ENCODE measurements at places on chromosomes 3 and 15.

DNA sequence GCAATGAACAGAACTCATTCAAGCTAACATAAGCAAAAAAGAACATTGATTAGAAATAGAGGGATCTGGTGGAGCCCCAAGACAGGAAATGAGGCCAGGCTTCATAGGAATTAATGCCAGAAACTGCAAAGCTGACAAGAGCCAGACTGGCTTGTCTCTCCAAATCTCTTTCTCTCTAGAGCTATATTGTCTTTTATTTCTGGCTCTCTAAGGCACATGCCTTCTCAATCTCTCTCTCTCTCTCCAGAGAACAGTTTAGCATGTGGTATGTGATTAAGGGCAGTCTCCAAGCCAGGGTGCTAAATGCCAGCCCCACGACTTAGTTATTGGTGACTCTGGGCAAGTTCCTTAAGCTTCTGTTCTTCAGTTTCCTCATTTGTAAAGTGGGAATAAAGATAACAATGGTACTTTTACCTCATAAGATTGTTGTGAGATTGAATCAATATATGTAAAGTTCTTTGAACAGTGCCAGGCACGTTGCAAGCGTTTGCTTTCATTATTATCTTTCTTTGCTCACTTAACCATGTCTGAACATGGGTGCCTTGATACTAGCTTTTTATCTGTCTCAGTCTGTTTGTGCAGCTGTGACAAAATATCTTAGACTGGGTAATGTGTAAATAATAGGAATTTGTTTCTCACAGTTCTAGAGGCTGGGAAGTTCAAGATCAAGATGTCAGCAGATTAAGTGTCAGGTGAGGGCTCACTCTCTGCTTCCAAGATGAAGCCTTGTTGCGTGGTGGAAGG, 123.2 kb downstream of the BDH1 start:
- no peak for DNase-seq

DNA sequence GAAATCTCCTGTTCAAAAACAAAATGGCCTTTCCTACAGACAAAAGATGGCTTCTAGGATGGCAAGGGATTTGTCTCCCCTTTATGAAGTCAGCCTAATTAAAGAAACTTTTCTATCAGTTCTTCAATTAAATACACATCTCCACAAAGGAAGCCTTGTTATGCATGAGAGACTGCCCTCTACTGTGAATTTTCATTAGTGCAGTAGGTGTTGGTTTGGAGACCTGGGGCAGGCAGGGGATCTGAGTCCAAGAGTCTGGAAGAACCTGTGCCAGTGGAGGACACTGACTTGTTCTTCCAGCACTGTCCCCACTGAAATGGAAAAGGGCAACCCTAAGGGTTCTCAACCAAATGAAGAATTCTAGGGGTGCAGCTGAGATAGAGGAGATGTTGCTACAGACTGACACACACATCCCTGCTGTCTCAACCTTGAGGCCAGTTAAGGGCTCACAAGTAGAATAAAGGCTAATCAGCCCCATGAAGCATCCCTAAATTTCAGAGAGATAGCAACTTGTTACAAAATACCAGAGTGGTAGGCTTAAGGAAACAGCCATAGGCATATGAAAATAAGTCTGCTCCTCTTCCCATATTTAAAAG, 174.0 kb upstream of the PRICKLE2 start:
- DNase-seq = no peak

- no peak for DNase-seq
Observed at GRCh38 chr3:72258361-72259141, 473.6 kb upstream of the PROK2 start.

DNA sequence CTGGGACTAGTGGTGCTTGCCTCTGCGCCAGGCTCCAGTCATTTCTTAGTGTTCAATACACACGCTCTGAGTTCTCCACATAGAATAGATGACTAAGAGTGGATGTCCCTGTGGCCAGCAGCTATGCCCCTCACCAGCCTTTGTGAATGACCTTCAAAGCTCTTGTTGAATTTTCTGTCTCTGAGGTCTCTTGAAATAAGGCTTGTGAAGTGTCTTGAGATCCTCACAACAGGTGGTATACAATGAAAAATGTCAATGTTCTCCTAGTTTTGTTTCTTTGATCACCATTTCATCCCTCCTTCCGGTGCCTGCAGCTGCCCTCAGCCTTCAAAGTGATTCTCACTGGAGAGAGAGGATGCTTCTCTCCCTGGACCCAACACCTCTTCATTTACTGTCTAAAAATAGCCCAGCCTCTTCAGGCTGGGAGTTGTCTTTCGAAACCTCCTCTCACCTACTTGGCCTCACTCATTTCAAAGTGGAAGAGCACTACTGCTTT, 5.4 kb downstream of the MAPKBP1 start:
- DNase-seq = no peak

DNA sequence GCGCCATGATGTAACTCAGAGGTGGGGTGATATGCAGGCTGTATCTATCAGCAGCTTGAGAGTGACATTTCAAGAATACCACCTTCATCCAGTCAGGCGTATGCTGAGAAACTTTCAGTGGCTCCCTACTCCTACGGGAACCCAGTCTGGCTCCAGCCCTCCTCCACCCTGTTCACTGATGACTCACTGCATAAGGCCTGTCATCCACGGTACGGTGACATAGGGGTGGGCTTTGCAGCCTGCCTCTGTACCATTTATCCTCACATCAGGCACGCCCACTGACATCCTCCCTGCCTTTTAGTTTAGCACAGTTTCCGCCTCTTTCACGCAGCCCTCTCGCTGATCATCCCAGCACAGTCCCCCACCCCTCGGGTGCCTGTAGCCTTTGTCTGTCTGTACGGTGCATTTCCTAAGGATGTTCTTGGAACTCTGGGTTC, 11.7 kb downstream of the PXYLP1 start:
- peak; percentile 28 for DNase-seq

GRCh38 chr3:171427771-171428320, 32.4 kb downstream of the TNIK start:
- DNase-seq = no peak

GRCh38 chr3:72442759-72443158, 405.5 kb downstream of the SHQ1 start:
- no peak for DNase-seq

GRCh38 chr3:179133575-179133974, 14.6 kb upstream of the PIK3CA start:
- DNase-seq = no peak

- DNase-seq = no peak
Observed at GRCh38 chr3:64806668-64807605, 119.1 kb upstream of the ADAMTS9 start.

- no peak for DNase-seq
Observed at GRCh38 chr3:26621906-26622620, 509 bp upstream of the LRRC3B start.

DNA sequence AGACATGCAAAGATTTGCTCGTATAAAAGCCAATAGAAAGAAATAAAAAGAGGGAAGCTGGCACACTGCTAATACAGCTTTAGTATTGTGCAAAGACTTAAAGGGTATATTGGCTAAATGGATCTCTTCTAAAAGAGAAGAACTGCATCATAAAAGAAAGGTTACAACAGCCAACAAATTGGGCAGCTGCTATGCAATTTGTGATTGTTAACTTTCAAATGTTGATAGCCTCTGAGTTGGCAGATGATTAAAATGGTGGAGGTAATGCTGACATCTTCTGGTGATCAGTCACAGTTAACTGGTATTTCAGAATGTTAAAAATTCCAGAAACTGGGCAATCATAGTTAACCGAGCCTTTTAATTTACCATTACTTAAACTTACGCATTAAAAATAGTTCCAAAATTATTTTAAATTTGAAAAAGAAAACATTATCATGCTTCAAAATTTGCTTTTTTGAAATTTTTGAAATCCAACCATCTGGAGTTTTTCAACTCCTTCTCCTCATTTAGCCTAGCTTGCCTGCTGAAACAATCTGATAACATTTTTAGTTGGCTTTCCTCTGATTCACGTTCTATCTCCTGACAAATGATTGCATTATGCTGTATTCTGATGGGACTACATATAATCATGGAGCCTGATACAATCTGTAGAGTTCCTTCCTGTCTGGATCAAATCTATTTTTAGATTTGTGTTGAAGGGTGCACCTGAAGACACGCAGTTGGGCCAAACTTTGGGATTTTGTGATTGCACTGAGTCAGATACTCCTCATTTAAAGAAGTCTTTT, 144.0 kb upstream of the PDZRN3 start:
- DNase-seq = no peak

GRCh38 chr3:45612918-45613602, 18.5 kb downstream of the LIMD1 start:
- no peak for DNase-seq

DNA sequence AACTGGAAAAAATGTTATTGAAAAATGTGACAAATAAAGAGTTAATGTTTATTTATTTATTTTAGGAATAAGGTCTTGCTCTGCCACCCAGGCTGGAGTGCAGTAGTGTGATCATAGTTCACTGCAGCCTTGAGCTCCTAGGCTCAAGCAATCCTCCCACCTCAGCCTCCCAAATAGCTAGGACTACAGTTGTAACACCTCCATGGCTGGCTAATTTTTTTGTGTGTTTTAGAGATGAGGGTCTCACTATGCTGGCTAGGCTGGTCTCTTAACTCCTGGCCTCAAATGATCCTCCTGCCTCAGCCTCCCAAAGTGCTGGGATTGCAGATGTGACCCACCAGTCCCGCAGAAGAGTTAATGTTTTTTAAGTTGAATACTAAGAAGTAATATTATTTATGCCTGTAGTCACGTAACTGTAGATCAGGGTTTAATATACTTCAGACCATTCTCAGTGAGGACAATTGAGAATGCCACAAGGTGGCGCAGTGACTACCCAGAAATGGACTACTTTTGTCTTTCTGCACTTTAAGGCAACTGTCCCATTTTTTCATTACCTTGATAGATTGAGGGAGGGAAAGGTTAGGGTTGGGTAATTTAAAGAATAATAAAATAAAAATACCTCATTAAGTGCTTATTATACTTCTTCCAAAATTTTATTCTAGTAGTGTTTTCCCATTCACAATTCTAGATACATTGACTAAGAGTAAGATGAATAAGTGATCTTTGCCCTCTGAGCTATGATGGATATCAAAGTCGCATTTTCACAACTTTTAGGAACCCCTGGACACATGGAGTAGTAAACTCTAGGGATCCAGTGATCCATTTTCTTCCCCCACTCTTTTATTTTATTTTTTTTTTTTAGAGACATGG, 6.0 kb downstream of the MUC13 start:
- peak; percentile 38 for DNase-seq

GRCh38 chr3:43695443-43695842, 4.7 kb downstream of the ABHD5 start:
- DNase-seq = no peak

DNA sequence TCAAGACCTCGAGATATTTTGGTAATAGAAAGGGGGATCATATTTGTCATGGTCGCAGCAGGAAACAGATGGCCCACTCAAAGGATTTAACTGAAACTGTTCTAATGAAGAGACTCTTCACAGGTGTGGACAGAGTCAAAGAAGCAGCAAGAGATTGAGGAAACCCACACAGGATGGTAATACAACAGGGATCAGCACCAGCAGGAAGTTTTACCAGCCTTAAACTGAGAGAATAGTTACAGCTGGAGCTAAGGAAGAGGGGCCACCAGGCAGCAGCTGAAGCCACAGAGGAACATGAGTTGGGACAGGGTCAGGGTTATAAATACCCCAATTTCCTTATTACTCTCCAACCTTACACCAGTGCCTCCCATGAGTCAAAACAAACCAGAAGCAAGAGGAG, 131.8 kb upstream of the UBE2E2 start:
- DNase-seq = no peak

DNA sequence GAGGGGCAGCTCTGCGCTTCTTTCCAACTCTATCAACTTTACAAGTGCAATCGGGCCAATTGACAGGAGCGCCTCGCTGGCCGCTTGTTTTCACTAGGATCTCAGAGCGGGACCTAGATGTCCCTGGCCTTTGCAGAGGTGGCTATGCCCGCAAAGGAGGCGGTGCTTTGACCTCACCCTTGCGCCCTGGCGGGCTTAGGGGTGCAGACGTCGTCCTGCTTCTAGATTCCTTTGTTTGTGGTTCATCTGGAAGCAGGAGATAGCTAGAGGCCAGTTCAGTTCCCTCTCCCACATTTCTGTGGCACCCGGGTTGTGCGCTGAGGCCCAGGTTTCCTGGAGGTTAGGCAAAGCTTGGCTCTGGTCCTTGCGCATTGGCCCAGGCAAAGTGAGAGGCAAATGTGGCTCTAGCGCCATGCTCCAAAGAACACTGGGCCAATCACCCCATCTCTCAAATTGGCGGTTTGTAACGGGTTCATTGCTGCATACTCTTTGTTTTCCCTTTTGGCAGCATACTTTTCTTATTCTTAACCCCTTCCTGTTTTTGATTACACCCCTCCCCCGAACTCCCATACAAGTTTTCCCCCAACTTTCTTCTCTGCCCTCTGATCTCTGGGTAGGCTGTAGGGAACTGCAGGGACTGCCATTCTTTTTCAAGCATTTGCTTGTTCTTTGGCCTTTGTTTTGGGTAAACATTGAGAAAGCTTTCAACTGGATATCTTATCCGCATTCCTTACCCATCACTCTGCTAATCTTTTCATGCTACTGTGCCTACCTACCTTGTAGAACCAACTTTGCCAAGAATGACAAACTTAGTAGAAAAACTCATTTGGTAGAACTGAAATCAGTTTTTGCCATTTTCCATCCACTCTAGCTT, 1.4 kb downstream of the PPM1L start:
- DNase-seq = no peak

DNA sequence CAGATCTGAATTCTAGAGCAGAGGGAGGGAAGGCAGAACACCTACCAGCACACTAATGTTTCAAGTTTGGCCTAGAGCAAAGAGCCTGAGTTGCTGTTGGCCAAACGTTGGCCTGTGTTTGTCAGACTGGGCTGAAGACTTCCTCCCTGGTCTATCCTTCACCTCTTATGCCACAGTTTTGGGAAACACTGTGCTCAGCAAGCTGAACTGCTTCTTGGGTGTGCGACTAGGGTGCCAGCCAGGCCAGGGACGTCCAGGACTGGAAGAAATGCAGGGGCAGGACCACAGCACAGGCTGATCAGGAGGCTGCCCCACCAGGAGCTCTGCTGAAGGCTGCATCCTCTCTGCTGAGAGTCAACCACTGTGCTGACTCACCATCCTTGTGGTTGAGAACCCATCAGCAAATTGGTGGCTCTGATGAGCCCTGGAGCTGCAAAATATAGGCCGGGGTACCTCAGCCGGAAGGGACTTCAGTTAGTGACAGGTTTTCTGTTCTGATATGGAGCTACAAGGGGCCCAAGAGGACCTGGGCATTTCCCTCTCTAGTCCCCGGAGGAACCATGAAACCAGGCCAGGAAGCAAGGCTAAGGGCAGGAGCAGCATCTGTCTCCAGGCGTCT, 131.6 kb upstream of the RASGRP1 start:
- DNase-seq = peak; percentile 50

DNA sequence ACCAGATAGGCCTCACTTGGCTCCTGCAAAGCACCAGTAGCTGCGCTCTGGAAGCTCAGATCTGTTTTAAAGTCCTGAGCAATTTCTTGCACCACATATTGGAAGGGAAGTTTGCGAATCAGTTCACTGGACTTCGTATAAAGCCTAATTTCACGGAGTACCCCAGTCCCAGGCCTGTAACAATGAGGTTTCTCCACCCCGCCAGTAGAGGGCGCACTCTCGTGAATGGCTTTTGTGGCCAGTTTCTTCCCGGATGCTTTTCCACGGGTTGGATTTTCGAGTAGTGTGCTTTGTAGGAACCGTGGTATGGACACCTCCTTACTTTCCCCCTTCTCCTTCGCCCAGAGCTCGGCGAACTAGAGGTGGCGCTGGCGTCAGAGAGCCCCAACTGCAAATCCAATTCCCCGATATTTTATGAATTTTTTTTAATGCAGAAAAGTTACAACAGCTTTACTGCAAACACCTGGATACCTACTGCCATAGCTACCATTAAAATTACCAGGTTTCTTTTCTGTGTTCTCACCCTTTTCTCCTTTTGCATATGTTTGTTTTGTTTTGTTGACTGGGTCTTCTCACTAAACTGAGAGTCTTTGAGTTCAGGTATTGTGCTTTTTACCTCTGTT, 13.3 kb downstream of the RARB start:
- peak; percentile 8 for DNase-seq
